ENCODE measurements at places on chromosomes 7 and 10.
A peak's percentile ranks its signal among the peaks of the same experiment; 100 is the strongest.

GRCh38 chr7:25389489-25390106 lies 161.3 kb upstream of the NPVF start:
- DNase-seq = no peak

DNA sequence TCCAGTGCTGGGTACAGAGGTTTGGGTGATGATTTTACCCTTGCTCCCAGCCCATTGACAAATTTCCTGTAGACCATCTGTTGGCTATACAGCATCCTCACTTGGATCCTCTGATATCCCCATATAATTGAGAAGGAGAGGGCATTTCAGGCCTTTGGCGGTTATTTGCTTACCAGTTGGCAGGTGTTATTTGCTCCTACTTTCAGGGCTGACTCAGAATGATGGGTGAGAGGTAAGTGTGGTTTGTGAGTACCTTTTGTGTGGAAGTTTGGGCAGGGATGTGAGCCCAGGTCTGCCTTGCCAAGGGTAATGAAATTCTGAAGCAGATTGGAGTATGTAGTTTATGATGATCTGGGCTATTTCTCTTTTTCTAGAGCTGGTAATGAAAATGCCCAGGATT lies 93.6 kb downstream of the LRMDA start:
- no peak for DNase-seq

DNA sequence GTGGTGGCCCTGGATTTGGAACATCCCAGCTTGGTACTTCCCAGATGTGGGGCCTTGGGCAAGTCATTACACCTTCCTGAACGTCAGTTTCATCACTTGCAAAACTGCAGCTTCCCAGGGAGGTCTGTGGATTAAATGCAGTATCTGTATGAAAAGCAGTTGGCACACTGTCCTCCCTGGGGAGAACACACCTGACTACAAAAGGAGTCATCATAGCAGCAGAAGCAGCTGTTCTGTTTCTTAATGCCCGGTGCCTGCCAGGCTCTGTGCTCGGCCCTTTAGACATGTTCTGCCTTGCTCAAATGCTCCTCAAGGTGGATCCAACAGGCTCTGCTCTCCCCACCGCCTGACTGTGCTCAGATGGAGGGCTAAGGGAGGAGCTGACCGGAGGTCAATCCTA lies 31.0 kb downstream of the CDCA7L start:
- DNase-seq = no peak

DNA sequence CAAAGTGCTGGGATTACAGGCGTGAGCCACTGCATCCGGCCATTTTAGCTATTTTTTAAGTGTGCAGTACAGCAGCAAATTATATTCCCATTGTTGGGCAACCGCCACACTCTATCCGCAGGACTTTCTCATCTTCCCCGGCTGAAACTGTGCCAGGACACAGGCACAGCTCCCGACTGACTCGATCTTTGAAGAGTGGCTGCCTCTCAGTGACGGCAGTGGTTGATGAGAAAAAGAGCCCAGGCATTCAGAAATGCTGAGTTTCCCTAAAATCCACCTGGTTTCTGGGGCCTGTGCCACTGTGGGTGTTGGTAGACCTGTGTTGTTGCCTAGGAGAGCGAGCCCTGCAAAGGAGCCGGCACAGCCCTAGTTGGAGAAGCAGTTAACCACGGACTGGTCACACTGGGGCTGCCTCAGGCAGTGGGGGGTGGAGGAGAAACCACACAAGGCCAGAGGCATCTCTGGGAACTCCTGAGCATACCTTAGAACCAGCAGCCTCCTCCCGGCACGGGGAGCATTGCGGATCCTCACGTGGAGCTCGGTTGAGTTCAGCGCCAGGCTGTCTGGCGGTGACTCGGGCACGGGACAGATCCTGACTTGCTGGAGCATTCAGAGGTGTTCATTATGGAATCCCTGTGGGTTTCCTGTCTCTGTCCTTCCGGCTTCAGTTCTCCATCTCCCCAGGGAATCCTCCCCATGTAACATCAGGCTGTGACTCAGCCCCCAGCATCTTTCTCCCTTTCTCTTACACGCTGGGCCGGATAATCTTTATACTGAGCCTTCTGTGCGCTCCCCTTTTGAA lies 16.2 kb downstream of the PFKFB3 start:
- DNase-seq = no peak

DNA sequence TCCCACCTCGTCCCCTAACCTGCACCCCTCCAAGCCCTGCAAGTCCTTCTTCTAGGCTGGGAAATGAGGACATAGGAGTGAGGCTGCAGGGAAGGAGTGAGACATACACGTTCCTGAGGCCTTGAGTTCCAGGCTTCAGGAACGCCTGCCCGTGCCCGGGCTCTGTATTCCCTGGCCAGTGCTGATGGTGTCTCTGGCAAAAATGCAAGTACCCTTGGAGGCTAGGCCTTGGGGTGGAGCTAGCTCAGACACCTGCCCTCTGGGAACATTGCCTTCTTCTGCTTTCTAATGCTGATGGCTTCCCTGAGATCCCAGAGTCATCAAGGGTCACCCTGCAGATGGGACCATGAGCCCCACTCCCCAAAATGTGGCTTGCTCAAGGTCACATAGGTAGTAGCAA lies 76.0 kb downstream of the GRK5 start:
- no peak for DNase-seq

DNA sequence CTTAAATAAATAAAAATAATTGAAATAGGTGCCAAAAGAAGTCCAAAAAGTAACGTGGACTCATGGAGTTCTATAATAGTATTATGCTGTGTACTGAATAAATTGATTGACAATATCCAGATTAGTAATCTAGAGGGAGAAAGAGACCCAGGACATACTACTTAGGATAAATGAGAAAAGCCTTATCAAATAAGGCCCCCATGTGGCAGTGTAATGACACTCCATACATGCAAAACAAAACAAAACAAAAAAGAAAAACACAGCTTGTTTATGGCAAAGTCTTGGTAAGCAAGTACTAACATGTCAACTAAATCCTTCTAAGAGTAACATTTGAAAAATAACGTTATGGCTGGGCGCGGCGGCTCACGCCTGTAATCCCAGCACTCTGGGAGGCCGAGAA lies 3.6 kb upstream of the RUNDC3B start:
- DNase-seq = no peak

GRCh38 chr10:127300868-127301321 lies 104.5 kb upstream of the INSYN2A start:
- peak; percentile 16 for DNase-seq

DNA sequence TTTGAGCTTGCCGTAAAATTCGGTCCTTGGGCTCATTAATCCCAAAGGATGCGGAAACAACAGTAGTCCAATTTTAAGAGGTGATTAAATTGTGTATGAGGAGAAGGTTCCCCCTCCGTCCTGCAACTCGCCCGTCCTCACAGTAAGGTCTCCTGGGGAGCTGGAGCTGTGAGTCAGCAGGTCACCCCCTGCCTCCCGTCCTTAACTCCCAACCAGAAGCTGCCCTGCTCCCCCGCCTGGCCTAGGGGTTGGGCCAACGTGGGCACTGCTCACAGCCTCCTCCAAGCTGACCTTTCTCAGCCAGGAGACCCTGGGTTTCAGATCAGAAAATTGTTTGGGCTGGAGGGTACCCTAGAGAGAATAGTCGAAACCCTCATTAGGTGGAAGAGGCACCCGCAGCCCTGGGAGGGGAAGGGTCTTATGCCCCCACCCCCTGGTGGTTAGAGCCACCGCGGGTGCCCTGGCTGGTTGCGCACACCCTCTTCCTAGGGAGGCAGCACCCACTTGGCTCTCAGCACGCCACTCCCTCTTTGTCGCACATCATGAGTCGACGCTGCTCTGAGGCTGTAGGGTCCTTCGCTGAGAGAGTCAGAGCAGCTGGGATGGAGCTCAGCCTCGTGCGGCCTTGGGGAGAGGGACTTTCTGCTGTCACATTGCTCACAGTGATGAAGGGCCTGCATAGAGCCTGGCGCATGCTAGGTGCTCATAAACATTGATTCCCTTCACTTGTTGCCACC lies 131.2 kb downstream of the TACC2 start:
- no peak for DNase-seq

- DNase-seq = no peak
These were observed 43.2 kb downstream of the MCMBP start for GRCh38 chr10:119829429-119829828.

DNA sequence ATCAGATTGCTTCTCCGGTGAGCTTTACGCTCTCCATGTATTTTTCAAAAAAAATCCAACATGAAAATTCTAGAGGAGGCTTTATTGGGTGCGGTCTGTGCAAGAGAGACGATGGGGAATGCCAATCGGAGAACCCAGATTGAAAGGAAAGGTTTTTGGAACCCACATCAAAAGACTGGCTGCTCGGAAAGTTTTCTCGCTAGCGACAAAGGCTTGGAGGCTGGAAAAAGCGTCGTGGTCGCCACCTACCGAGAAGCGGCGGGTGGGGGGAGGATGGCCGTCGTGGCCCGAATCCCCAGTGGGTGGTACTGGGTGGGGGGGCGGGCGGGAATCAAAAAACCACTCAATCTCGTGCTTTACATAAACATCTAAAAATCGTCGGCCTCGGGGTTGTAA lies 1.1 kb upstream of the GTF2I start:
- no peak for DNase-seq

GRCh38 chr7:20795361-20795760 lies 8.7 kb upstream of the SP8 start:
- no peak for DNase-seq

- no peak for DNase-seq
These were observed 365.6 kb upstream of the MGMT start for GRCh38 chr10:129101232-129101980.

- no peak for DNase-seq
These were observed 973.8 kb upstream of the LRRTM3 start for GRCh38 chr10:65952086-65952485.

GRCh38 chr10:132982301-132982989 lies 40.1 kb upstream of the CFAP46 start:
- no peak for DNase-seq

DNA sequence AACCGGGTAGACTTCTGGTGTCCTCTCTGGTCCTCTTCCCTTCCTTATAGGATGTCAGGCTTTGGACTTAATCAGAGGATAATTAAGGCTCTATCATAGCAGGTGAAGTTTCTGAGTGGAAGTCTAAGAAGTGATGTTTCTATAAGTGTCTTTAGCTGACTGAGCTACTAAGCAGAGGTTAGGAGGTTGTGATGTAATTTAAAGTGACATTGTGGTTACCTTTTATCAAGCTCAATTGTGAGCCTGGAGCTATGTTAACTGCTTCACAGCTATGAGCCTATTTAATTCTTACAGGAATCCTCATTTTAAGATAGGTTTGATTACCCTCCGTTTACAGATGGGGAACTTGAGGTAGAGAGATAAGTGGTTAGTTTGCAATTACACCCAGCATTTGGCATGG lies 365.1 kb downstream of the AUTS2 start:
- no peak for DNase-seq

DNA sequence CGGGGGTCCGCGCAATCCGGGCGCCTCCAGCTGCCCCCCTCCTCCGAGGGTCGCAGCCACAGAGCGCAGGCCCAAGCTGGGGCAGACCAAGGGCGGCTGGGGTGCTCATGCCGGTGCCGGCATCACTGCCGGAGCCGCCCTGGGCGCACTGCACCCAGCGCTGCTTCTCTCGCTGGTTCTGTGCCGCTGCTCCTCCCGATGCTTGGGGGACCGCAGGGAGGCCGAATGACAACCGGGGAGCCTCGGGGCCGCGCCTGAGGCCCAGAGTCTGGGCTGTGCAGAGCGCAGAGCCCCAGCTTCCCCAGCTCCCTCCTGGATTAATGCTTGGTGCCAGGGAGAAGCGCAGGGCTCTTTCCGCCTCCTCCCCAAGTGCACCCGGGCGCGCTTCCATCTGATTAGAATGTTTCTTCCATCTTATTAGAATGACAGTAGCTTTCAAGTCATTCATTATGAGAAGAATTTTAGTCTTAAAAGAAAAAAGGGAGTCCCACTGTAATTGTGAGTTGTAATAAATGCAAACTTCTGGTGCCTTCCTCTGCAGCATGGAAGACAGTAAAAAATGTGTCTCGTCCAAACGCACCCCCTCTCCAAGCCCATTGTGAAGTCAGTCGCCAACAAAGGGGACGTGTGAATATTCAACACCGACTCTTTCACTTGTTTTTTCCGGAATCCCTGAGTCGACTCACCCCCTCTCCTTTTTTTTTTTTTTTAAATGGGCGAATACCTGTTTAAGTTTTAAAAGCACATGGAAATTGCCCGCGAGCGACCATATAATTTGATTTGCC lies 19.5 kb upstream of the PTF1A start:
- DNase-seq = no peak

GRCh38 chr10:96772196-96772595 lies 51.9 kb upstream of the PIK3AP1 start:
- DNase-seq = no peak

DNA sequence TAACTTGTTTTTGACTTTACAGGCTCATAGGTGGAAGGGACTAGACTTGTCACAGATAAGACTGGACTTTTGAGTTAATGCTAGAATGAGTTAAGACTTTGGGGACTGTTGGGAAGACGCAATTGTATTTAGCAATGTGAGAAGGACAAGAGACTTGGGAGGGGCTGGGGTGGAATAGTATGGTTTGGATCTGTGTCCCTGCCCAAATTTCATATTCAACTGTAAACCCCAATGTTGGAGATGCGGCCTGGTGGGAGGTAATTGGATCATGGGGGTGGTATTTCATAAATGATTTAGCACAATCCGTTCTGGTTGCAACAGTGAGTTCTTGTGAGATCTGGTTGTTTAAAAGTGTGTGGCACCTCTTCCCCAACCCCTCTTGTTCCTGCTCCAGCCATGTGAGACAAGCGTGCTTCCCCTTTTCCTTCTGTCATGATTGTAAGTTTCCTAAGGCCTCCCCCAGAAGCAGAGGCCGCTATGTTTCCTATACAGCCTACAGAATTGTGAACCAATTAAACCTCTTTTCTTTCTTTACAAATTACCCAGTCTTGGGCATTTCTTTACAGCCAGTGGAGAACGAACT lies 22.6 kb downstream of the RNF216 start:
- DNase-seq = no peak

DNA sequence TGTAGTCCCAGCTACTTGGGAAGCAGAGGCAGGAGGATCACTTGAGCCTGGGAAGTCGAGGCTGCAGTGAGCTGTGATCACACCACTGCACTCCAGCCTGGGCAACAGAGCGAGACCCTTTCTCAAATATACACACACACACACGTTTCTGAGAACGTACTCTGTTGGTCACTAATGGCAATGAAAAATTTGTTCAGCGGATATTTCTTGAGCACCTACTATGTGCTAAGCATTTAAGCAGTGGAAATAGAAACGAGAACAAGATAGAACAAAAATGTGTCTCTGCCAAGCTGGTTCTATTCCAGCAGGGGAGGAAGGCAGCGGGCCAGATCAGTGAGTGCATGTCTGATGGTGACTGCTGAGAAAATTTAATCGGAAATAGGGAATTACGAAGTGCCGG lies 8.7 kb downstream of the ARPC1B start:
- no peak for DNase-seq

GRCh38 chr7:7895754-7896153 lies 72.8 kb upstream of the GLCCI1 start:
- DNase-seq = no peak

- peak; percentile 10 for DNase-seq
These were observed 10.7 kb downstream of the HIP1 start for GRCh38 chr7:75727881-75728593.

GRCh38 chr7:135976312-135977006 lies 700 bp downstream of the MTPN start:
- DNase-seq = no peak

DNA sequence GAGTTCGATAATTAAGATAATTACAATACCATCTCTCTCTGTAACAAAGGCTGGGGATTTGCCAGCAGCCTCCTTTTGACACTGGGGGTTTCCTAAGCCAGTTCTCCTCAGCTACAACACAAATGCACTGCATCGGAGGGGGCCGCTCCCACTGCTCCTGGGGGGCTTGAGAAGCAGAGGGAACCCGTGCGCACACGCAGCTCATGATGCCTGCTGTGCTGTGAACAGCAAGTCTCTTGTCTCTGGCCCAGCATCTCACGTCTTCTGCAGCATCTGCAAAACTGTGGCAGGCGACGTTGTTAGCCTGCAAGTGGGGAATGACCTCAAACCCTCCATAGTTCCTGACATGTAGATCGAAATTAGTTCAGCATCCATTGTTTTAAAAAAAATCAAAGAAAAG lies 5.5 kb downstream of the VIPR2 start:
- no peak for DNase-seq
